ENCODE measurements at places on chromosomes 3 and 15.

DNA sequence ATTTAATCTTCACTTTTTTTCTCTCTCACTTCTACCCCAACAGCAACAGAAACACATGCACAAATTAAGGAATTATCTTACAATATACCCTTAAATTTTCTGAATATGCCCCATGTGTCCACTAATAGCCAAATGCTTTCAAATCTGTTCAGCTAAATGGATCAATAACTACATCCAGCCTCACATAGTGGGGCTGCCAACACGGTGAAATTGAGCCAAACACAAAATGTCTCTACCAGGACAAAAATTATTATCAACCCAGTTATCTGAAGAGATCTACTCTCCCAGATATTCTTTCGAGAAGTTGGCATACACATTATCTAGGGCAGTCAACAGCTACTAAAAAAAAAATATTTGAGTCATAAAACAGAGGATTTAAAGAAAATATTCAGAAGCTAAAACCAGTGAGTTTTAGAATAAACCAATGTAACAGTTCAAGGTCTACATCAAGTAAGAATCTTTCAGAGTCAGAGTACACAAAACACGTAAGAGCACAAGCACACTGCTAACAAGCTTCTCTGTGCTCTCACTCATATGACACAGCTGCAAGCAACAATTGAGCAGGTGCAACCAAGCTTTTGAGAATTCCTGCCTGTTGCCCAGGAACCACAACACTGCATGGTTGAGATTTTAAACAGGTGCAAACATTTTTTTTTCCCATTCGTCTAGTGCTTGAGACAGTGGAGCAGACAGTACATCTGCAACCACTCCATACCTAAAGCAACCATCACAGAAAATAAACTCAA lies 247.7 kb downstream of the ZBTB20 start:
- no peak for DNase-seq

DNA sequence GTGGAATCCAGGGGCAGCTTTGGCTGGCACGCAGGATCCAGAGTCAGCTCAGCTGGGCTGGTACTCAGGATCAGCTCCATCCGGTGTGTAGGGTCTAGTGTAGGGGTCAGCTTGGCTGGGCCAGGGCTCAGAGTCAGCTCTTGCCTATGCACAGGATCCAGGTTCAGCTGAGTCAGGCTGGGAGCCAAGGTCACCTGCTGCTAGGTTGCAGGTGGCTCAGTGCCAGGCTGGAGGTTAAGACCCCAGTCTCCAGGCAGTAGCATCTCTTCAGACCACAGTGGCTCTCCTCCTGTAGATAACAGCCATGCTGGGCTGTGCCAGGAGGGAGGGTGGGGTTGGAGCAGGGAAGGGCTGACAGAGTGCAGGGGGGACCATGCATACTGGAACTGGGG lies 1.8 kb downstream of the HYAL3 start:
- DNase-seq, result no peak

DNA sequence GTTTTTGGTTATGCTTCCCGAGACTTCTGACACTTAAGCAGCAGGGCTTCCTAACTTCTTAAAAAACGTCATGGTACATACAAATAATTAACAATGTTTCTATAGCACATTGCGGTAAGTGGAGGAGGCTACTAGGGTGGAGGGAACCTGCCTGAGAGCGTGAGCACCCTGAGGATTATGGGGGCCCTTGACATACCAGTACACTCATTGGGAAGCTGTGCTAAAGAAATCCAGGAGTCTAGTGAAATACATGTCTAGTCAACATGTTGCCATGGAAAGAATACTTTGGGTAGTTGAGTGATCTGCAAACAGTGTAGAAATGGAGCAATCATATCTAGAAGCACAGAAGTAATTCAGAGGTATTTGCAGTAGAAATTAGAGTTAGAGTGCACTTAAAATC lies 39.2 kb upstream of the MAPKBP1 start:
- DNase-seq, result no peak

DNA sequence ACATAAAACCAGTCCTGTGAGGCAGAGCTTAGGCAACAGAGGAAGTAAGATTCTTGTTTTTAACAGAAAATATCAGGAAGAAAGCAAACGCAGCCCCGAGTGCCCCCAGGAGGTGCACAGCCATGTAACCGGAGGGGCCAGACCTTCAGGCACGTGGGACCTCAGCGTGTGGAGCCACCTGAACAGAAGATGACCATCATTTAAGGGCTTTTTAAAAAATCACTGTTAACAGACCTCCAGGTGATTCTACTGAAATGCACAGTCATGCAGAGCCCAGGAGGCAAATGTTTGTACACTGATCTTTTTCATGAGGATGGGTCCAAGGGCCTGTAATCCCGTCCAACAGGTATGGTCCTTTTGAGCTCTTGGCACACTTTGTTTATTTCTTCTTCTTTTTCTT lies 38.8 kb downstream of the SPG21 start:
- DNase-seq, result no peak

GRCh38 chr3:159586571-159587202 lies 401.9 kb upstream of the IL12A start:
- DNase-seq, result no peak

DNA sequence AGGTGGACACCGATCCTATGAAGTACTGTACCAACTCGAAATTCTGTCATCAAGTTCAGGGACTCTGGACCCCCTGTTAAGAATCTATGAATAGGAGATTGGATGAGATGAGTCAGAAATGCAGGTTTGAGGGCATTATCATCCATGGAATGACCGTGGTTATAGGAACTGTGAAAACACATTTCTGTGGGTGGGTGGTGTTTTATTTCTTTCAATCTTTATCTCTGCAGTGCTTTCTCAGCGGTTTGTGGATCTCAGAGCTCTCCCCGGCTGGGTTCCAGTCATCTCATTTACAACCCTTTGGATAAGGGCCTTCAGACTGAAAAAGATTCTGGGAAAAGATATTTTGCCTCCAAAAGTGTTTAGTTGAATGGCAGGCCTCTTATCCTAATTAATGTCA lies 5.4 kb upstream of the ABHD17C start:
- DNase-seq, result no peak

- DNase-seq, result peak; percentile 96
Observed at GRCh38 chr15:49848282-49848724, 227.5 kb downstream of the DTWD1 start.

DNA sequence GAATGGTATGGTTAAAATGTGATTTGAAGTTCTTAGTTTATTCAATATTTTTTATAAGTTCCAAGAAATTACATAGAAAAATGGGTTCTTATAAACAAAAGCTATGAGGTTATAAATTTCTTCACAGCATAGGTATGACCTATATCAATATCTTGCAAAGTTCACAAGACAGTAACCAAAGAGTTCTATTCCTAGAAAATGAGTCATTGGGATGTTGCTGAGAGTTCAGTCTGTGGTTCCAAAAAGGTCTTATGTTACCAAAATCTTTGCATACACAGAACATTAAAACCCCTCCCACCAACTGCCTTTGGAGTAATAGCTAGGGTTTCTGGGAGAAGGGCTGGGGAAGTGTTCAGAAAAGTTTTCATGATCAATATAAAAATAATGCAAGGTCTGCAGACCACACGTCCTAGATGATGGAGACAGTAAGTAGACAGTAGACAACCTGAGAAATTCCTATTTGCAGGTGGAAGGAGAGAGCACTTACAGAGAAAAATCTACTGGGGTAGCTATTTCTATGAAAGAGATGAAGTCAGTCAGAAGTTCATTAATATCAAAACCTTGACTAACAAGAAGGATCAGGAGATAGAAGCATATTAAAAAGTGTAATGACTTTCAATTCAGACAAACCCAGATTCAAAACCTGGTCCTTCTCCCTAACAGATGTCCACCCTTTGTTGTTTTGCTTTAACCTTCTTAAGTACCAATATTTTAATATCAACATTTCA lies 279.3 kb downstream of the KCNH8 start:
- DNase-seq, result no peak

DNA sequence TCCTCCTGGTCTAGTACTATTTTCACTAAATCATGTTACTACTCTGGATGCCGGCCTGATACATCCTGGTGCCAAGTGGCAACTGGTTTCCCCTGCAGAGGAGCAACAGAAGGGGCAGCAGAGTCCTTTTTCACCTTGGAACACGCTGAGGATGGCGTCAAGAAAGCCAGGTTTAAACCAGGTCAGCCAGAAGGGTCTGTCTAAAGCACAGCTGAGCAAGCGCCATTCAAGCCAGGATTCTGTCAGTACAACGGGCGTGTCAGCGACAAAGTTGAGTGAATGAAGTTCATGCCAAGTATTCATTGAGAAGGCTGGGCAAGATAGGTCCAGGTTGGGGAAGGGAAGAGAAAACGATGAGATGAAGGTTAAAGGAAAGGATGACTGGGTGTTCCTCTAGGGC lies 88.2 kb downstream of the FBN1 start:
- no peak for DNase-seq

- DNase-seq, result no peak
Observed at GRCh38 chr3:108127301-108127988, 36.6 kb upstream of the CD47 start.

GRCh38 chr15:57541271-57541670 lies 50.4 kb upstream of the MYZAP start:
- DNase-seq, result no peak

DNA sequence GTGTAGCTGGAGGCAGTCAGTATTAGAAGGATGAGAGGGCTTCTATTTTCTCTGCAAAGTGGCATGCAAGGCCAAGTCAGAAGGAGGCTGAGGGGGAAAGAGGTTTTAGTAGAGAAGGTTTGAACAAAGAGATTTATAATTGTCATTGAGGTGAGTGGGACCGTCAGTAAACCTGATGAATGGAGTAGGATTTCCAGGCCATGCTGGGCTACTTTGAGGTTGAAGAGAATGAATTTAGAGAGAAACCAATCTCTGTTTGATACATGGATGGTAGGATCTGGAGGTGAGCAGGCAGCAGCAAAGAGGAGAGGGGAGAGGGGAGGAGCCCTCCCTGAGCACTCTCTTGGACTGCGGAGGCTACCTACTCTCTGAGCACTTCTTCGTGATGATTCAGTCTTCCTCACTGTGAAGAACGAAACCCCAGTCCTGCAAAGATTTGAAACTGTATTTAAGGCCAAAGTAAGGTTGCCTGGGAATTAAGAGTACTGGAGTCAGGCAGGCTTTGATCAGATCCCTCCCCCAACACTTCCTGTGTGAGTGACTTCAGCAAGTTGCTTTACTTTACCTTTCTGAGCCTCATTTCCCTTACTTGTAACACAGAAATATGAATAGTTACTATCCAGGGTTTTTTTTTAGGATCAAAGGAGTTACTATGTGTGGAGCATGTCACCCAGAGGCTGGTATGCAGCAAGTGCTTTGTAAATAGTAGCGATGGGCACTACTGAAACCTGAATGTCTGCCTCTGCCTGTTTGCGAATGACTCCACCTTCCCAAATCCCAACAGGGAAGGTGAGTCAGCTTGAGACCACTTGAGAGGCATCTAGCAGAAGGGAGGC lies 75.8 kb downstream of the RPL39L start:
- DNase-seq, result no peak

DNA sequence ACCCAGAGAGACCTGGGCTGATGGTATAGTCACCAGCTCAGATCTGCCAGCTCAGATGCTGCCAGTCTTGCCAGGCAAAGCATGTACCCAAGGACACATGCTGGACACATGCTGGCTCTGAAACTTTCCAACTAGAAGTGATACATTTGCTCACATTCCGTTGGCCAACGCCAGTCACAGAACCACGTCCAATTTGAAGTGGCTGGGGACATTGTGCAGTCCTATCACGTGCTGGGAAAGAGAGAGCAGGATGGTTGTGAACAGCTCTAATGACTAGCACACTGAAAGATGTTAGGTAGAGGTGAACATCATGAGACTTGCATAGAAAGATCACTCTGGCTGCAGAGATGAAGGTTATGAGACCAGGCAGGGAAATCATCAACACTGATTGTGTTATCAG lies 308.5 kb upstream of the ROPN1 start:
- no peak for DNase-seq

DNA sequence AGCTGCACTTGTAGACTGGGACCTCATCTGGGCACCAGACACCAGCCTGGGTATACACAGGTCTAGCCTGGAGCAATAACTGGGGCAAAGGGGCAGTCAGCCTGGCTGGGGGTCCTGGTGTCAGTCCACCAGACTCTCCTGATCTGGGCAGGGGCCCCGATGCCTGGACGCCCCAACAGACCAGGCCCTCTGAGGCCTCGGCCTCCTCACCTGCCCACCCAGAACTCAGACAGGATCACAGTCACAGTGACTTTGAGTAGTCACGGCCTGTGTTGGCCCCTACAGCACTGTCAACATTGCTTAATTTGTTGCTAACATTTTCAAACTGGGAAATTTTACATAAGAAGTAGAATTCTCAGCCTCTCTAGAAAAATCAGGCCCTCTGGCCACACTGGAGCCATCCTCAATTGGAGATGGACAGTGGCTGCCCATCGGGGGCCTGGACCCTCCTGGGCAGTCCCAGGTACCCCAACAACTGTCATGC lies 5.8 kb downstream of the TWF2 start:
- no peak for DNase-seq

GRCh38 chr3:11452885-11453847 lies 181.0 kb downstream of the ATG7 start:
- DNase-seq, result no peak

- no peak for DNase-seq
Observed at GRCh38 chr3:4494895-4495264, 1.7 kb downstream of the ITPR1 start.

DNA sequence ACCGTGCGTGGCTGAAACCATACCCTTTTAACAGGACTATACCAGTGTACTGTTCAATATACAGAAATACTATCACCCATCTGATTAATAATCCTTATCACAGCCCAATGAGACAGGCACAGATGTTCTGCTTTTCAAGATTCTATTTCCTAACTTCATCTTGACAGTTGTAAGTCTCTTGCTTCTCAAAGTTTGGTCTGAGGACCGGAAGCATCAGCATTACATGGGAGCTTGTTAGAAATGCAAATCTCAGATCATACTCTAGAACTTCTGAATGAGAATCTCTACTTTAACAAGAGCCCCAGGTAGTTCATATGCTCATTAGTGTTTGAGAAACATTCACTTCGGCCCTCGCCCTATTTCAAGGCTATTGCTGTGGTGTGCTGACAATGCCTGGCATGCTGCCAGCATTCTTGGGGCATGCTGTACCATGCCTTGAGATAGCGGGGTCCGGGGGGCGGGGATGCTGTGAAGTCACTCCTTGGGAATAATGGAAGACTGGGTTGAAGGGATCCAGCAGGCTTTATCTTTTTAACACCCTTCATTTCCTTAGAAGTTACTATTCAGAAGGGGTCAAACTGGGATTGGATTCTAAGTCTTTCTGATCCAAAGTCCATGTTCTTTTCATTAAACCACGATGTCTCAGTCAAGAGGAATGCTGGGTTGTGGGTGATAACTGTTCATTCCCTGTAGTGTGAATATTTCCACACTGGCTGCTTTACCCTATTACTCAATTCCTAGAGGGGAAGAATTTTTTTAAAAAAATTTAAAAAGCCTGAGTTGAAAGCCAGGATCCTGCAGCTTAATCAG lies 194.7 kb downstream of the LPP start:
- peak; percentile 89 for DNase-seq
